ENCODE measurements at places on chromosomes 5 and 9.

GRCh38 chr5:154972476-154973080 is 31.7 kb downstream of the MRPL22 start:
- DNase-seq = peak; percentile 6

DNA sequence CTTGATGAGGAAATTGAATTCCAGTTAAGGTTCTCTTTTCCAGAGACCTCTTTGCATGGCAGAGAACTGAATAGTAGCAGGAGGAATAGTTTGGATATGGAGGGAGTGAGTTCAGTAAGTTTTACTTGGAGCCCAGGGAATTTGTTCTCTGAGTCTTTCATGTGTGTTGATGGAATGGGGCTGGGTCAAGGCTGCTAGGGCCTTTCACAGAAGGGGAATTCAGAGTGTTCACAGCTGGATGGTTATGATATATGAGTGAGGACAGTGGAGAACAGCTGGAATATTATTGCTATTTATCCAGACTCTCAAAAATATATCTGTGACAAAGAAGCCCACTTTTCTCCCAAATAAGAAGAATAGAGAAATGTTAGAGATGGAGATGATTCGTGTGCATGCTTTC is 372.8 kb downstream of the PLK2 start:
- no peak for DNase-seq

DNA sequence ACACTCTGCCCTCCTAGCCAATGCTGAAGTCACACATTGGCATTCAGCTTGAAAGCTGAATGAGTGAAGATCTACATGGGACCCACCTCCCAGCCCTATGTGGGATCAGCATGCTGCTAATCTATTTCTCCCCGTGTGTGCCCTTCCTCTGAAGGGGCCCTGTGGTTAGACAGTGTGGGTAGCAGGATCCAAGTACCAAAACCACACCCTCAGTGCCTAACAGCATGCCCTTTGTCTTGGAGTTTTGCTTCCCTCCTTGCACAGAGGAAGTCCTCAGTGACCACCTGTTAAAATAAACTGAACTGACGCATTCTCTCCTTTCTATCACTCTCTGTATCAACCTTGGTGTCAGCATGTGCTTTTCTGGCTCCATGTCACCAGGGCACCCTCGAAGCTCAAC is 25.0 kb downstream of the SH3TC2 start:
- DNase-seq = no peak

- no peak for DNase-seq
These were observed 72.5 kb upstream of the RXRA start for GRCh38 chr9:134253606-134254205.

DNA sequence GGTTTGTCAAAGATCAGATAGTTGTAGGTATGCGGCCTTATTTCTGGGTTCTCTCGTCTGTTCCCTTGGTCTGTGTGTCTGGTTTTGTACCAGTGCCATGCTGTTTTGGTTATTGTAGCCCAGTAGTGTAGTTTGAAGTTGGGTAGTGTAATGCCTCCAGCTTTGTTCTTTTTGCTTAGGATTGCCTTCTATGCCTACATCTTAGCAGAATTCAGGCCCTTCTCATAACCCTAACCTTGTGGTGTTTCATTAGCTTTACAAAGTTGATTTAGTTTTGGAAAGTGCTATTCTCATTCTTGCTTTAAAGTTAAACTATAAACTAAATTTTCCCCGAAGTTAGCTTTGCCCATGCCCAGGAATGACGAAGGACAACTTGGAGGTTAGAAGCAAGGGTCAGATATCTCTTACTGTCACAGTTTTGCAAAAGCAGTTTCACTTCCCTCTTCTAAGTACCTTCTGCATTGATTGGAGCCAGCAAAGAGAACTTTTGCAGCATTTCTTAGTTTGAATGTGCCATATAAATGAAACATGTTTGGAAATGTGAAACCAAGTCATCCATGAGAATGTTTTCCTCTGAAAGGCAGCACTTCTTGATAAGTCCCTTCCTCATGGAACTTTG is 274.3 kb upstream of the DMRT1 start:
- DNase-seq = no peak

GRCh38 chr5:172156541-172156994 is 31.5 kb downstream of the STK10 start:
- DNase-seq = no peak

DNA sequence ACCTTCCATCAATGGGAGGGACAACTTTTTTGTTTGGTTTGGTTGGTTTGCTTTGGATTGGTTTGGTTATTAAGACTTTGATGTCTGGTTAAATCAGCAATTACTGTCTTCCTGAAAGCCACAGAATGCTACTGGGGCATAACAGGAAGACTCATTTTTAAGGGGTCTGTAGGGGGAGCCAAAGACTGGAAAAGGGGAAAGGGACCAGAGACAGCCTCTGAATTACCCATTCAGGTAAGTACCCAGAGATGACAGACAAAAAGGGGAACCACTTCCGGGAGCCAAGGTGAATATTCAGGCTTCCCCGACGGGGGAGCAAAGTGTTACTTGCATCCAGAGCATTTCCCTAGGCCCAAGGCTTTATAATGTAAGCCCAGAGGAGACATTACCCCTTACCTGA is 4.6 kb upstream of the FEM1C start:
- DNase-seq = no peak

DNA sequence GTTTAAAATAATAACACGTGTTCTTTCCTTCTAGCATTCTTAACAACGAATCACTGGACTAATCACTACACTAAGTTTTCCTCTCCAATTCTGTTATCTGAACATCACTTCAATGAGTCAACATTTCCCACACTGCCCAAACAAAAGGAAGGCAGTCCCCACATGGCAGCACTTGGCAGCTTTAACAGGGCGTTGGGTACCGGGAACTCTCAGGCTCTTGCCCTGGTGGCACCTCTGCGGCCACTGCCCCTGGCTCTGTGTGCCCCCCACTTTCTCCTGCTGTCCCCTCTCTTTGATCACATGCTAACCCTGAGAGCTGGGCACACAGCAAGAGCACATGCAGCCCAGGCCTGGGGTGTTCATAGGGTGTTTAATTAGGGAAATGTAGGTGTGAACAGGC is 15.7 kb downstream of the SLC6A3 start:
- no peak for DNase-seq

- DNase-seq = no peak
These were observed 109.3 kb downstream of the CRB2 start for GRCh38 chr9:123465304-123465703.

- no peak for DNase-seq
These were observed 605 bp downstream of the CHSY3 start for GRCh38 chr5:129904667-129905472.

DNA sequence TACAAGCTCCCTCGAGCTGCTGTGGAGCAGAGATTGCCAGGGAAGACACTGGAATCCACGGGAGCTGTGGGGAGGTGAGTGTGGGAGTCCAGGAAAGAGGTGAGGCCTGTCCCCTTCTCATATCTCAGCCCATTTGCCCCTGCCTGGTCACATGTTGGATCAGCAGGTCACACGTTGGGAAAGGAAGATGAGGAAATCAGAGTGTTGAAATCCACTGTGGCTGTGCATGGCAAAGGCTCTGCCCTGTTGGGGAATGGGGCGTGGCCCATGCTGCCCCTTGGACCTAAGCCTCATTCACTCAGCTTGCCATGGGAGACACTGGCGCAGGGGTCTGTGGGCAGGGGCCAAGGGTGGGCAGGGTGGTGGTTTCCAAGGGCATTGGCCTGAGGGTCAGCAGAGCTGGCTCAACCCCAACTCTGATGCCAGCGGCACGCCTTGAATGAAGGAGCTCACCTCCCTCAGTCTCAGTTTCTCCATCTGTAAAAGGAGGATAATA is 85.4 kb upstream of the CPEB4 start:
- no peak for DNase-seq

DNA sequence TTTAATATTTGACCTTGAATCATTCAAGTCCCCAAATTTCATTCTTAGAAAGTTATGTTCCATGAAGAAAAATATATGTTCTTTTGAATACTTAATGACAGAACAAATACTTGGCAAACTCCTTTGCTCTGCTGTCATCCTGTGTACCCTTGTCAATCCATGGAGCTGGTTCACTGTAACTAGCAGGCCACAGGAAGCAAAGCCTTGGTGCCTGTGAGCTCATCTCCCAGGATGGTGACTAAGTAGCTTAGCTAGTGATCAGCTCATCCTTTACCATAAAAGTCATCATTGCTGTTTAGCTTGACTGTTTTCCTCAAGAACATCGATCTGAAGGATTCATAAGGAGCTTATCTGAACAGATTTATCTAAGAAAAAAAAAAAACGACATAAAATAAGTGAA is 65.4 kb downstream of the WDR41 start:
- DNase-seq = no peak

DNA sequence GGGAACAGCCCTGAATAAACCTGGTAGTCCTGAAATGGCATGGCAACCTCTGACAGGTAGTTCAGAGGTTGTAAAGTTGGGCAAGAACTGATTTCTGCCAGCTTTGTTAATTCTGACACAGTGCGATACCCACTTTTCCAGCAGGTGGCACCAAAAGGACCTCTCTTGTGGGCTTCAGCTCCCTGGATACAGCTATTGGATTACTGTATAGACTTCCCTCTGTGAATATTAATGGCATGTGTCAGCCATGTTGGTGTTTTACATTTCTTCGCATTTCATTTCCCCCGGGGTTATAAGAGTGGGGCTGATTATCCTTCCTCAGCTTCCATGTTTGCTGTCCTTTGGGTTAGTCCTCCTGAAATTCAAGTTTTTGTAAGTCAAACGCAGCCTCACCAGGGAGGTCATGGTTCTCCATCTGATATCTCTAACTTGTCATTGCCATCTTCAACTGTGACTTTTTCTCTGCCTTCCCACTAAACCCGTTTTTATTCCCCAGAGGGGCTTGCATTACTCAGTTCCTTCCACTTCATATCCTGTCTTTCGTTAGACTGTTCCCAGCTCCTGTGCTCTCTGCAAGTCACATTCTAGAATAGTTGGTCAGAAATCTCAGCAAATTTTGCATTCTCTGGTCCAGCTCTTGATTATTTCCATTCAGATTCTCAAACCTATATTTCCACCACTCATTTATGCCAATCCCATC is 135.6 kb downstream of the LIFR start:
- peak; percentile 52 for DNase-seq

GRCh38 chr9:134063571-134064450 is 4.0 kb downstream of the BRD3 start:
- DNase-seq = no peak

DNA sequence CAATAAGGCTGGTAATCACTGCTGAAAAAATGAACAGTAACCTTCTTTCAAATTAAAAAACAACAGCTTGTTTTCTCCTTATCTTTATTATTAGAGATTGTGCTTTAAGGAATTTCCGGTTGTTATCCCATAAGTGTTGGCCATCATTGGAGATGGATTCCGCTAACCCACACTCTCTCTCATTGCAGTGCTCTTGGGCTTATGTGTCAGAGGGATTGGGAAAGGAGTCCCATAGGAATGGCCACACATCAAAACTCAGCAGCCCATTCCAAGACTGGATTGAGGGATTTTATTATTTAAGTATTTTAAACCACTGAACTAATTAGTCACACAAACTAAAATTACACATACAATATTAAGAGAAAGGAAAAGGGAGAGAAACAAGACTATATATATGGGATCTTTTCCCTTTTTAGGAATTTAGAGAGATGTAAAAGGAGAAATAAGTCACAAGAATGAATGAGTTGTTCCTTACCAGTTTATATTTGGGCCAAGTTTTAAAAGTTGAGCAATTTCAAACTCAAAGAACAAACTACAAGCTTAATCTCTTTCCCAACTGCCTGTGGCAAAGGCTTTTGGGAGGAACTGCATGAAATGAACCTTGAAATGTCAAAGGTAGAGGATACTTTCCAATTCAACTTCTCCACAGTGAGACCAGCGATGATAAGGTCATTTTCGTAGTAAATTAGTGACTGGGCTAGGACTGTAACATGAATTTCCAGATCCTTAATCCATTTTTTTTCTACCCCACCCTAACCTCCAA is 2.4 kb downstream of the SPINK6 start:
- no peak for DNase-seq

DNA sequence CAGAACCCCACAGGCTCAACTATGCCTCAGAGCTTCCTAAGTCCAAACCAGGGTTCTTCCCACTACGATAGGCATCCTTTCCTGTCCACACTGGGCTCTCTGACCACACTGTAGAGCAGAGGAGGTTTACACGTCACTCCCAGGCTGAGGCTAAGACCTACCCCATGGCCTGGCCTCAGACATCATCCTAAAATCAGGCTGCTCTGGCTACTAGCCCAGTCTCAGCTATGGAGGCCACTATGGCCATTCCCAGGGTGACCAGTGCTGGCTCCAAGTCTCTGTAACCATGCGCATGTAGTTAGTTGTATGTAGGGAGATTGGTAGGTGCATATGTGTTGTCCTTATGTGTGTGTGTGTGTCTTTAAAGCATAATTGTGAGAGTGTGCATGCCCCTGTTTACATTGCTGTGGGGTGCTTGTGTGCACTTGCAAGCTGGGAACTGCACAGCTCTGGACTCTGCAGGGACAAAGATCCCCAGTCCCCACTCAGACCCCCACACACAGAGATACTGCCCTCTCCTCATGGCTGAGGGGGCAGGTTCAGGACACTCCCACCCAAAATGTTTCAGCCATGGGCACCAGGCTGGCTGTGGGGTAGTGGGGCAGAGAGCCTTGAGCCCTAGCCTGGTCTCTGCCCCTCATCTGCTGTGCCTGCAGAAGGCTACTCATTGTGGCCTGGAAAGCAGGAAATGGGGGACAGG is 12.3 kb downstream of the PDLIM4 start:
- DNase-seq = no peak

DNA sequence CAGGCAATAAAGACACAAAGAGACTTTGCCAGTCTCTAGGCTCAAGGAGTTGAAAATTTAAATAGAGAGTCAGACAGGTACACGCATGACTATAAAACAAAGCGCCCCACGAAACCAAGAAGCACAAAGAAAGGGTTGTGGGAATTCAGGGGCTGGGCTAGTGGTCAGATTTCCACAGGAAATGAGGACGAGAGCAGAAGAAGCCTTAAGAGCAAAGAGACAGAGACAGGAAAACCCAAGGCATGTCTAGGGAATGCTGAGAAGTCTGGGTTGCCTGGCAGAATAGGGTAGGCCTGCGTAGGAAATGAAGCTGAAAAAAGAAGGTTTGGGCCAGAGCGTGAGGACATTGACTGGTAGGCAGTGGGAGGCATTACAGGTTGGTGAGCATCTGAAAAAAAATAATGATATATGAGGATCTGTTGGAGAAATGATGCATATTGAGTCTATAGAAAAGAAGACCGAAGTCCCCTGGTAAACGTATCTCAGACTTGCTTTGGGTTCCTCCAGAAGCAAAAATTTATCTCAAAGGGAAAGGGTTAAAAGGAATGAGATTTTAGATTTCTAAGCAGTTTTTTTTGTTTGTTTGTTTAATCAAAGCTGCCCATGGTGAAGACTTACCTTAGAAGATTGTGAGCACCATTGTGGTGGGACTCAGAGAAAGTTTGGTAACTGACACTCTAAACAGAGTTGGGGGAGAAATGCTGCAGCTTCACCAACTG is 51.8 kb downstream of the SLC1A3 start:
- DNase-seq = no peak

GRCh38 chr9:85716031-85716877 is 25.5 kb downstream of the AGTPBP1 start:
- DNase-seq = no peak

- no peak for DNase-seq
These were observed 159.9 kb upstream of the FBXL17 start for GRCh38 chr5:108541836-108542235.

DNA sequence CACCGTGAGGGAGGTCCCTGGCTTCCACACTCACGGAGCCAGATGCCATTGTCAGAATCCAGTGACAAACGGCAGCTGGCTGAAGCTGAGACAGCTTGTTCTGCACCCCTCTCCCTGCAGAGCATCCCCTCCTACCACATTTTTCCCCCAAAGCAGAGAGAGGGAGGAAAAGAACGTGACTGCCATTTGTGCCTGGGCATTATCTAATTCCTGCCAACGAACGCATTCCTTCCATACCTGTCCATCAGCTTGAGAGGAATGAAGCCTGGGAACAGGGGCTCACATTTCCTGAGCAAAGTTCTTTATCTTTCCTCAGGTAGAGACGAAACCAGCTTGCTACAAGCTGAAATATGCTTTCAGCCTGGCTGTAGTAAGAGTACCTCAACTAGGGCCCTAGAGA is 175.4 kb downstream of the SLIT3 start:
- DNase-seq = no peak
